ENCODE measurements at places on chromosomes 7 and 10. TPM values are rescaled to one million over a fixed set of nuclear protein-coding genes. Genes with fewer than 3 reads are reported as not detected.

GRCh38 chr7:1210979-1211608 lies 21.6 kb upstream of the UNCX start:
- H3K36me3 ChIP-seq = no peaks in the 10 kb centered on the region
- H3K4me1 ChIP-seq = no peaks in the 10 kb centered on the region
- H3K4me3 ChIP-seq = no peak overlapping the region
- no peak for DNase-seq
- H3K27me3 ChIP-seq = peaks cover 3% of the 10 kb centered on the region
- no peak overlapping the region for H3K27ac ChIP-seq

DNA sequence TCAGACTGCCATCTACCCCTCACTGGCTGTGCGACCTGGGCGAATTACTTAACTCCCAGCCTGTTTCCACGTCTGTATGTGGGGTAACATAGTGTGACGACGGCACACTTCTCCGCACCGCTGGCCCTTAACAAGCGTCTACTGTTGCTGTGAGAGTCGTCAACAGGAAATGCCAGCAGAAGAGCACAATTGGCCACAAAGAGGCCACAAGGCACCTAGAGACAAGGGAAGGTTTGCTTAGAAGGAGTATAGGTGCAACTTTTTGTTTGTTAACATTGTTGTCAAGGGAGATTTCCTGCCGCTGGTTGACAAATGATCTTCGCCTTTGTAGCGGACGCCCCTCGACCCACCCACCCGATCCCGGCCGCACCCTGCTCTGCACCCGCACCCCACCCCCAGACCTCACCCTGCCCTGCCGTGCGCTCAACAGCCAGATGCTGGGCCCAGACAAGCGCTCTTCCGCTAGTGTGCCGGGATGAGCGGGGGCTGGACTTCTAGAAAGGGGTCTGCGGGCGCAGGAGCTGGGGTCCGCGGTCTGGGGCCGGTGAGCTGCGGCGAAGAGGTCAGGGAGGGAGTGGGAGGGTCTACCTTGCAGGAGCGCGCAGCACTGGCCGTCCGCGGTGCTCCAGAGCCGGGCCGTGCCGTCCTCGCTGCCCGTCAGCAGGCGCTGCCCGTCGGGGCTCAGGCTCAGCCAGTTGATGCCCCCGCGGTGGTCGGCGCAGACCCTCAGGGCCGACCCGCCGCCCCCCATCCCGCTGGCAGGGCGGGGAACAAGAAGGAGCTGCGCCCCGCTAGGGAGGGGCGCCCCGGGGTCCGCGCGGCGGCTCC lies 785 bp downstream of the WDR86 start:
- H3K27me3 ChIP-seq = peaks cover 39% of the 10 kb centered on the region
- H3K27ac ChIP-seq = peak overlapping the region; percentile 22
- H3K4me1 ChIP-seq = peaks cover 38% of the 10 kb centered on the region
- H3K4me3 ChIP-seq = peak overlapping the region; percentile 74
- H3K36me3 ChIP-seq = no peaks in the 10 kb centered on the region

DNA sequence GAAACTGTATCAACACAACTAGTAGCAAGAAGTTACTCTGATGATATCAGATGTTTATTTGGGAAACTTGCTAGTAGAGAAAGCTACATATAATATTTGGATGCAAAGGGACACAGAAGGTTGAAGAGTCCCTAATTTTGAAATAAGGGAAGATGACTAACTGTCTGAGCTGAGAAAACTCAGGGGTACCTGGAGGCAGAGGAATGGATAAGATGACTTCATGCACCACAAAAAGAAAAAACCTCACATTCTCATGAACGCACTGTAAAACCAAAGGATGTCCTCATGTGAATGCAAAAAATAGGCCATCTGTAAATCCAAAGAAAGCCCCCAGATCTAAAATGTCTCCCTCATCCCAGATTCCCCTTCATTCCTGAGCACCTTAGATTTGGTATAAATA lies 29.3 kb downstream of the PRSS2 start:
- no peak for DNase-seq
- peaks cover 7% of the 10 kb centered on the region for H3K36me3 ChIP-seq

ALOX5 gene
- 4.4 TPM for total RNA-seq

CHST3 gene
- total RNA-seq = 7.0 TPM

All from WTC11 (cell line).